Lung (tissue), 17 donors: ENCODE measurements at places on chromosomes 7 and 10. TPM values are rescaled to one million over a fixed set of nuclear protein-coding genes. Genes with fewer than 3 reads are reported as not detected.

EGR2 gene
- total RNA-seq: 0.82 TPM

FOXP2 gene
- 8.5 TPM for total RNA-seq

KLF14 gene
- total RNA-seq: 0.26 TPM

GPR158 gene
- not detected for total RNA-seq

IFT22 gene
- total RNA-seq: 44.7 TPM

HOXA9 gene
- total RNA-seq: 0.11 TPM

VGF gene
- total RNA-seq: 0.55 TPM

SPRN gene
- 0.15 TPM for total RNA-seq

PTPRZ1 gene
- total RNA-seq: 11.6 TPM

STYXL1 gene
- 40.3 TPM for total RNA-seq

FAM25A gene
- total RNA-seq: not detected

GNAT3 gene
- total RNA-seq: not detected

BTBD16 gene
- total RNA-seq: 0.67 TPM

PLPP4 gene
- not detected for total RNA-seq

GRCh38 chr7:109377076-109377884, 807.6 kb downstream of the DNAJB9 start:
- no peak for DNase-seq

DNA sequence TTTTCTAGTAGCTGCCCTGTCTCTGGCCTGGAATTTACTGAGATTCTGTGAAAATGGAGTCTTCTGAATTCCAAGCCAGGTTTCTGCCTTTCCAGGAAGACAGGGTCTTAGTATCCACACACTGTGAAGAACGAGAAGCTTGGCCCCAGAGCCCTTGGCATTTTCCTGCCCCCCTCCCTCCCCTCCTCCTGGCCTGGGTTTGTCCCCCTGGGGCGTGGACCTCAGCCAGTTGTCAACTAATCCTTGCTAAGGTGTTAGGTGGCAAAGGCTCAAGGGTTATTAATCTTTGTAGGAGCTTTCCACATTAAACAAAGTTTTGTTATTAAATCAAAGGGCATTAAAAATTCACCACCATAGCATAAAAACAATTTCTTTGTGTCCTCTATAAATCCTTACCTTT, 329.5 kb downstream of the RNLS start:
- no peak for DNase-seq

- no peak for DNase-seq
Measured at GRCh38 chr10:133388973-133389818, 4.8 kb upstream of the MTG1 start.

- DNase-seq: peak; percentile 46
Measured at GRCh38 chr7:23205909-23206767, 24.3 kb downstream of the NUP42 start.

DNA sequence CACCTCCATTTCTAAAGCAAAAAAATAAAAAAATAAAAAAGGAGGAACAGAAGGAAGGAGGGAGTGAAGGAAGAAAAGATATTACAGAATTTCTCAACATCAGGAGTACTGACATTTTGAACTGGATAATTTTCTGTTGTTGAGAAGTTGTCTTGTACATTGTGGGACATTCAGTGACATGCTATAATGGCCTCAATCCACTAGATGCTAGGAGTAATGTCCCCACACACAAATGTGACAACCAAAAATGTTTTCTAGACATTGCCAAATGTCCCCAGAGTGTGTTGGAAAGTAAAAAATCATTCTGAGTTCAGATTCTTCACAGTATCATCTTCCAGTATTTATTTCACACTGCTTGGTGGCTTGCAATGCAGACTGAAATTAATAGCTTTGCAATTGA, 6.5 kb downstream of the ZNF438 start:
- no peak for DNase-seq

DNA sequence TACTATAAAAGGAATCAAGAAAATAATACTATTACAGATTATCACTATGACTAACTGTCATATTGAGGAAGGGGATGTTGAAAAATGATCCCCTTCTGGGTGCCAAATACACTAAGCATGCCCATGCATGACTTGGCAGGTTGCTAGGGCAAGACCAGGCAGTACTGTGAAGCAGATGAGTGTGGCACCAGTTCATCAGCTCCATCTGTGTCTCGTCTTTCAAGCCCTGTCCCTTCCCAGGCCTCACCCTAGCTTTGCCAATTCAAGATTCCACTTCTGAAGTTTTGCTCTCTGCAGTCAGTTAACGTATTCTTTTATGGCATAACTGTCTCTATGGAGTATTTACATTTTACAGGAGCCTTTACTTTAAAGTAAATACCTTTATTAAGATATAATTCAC, 135.6 kb upstream of the HPS1 start:
- no peak for DNase-seq

GRCh38 chr7:133703547-133703946, 423.6 kb upstream of the LRGUK start:
- DNase-seq: peak; percentile 38

DNA sequence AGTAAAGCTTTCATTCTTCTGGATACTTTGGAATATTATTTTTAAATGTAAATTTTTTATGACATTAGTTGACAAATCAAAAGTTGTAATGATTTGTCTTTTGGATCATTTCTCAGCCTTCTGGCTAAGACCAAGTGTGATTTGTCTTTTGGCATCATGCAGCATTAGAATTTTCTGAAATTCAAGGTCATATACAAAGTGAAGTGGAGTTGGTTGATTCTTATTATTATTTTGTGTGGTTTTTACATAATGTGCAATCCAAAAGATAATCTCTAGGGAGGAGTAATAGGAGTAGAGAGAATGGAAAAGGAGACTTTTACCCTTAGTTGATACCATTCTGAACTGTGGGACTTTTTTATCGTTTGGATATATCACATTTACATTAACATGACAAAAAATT, 24.2 kb upstream of the SEPTIN7 start:
- no peak for DNase-seq

- no peak for DNase-seq
Measured at GRCh38 chr7:105112440-105113418, 98.7 kb downstream of the KMT2E start.

- no peak for DNase-seq
Measured at GRCh38 chr10:5631936-5632335, 34.5 kb downstream of the ASB13 start.

DNA sequence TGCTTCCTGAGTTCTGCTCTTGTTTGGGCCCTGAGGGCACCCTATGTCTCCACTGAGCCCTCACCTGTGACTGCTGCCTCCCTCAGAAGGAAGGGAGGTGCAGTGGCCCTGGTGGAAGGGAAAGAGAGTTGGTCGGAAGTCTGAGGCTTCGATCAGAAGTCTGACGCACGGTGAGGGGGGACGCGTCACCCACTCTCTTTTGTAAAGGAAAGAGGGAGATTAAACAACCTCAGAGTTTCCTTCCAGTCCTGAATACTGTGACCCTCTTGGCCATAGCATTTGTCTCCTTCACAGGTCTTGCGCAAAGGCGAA, 31.4 kb upstream of the TRIM8 start:
- no peak for DNase-seq

DNA sequence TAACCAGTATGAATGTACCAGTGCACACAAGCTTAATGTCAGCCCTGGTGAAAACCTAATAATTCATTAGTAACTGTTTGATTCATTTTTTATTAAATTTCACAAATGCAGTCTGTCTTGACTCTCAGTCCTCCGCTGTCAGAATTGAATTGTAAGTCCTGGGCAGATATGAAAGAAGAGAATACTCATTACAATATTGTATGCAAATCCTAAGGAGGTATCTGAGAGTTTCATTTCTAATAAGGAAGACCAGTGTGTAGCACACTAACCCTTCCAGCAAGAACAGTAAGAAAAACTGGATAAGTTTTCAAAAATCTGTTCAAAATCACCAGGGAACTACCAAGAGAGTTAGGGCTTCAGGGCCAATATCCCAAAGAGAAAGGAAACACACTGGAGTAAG, 652.1 kb downstream of the SUGCT start:
- no peak for DNase-seq

GRCh38 chr10:92031580-92031979, 108.0 kb downstream of the BTAF1 start:
- DNase-seq: no peak

GRCh38 chr10:3222068-3222467, 49.5 kb upstream of the PITRM1 start:
- no peak for DNase-seq

DNA sequence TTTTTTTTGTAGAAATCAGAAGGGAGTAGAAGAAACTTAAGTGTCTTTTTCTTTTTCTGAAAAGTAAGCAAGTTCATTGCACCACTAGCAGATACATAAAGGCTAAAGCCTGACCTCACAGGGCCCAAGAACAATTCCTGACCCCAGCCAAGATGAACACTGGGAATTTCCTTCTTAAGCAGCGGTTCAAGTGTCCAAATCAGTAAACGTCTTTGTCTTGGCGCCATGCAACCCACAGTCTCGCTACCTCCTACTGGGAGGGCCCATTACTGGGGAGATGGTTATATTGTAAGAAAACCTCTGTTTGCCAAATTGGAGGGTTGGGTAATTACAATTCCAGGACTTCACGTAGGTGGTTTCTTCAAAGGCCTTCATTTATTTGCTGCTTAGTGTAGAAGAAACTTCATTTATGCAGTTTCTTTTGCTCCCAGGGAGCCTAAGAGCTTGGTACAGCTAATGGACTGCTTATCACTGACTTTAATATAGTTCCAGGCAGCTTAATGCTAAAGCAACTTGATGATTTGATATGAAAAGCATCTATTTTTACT, 58.3 kb upstream of the ADRB1 start:
- DNase-seq: no peak

- DNase-seq: no peak
Measured at GRCh38 chr10:44618910-44619309, 234.0 kb upstream of the CXCL12 start.

DNA sequence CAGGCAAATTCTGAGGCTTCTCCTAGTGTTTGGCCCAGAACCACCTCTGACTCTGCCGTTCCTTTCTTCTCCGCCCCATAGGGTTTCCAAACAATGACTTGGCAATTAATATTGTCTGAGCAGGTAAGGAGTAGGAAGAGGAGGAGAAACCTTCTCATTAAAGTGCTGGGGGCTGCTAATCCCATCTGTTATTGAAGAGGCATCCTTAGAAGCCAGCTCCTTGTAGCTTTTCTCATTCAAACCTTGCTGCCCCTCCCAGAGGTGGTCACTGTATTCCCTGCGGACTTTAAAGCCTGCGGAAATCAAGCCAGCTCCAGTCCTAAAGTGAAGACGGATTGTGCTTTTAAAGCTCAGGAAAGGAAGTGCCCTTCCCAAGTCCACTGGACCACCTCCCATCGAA, 1.4 kb upstream of the NKX1-2 start:
- DNase-seq: no peak
